ENCODE measurements at places on chromosomes 16 and 17.

GRCh38 chr17:16281351-16281750 lies 64.3 kb downstream of the PIGL start:
- DNase-seq = no peak

DNA sequence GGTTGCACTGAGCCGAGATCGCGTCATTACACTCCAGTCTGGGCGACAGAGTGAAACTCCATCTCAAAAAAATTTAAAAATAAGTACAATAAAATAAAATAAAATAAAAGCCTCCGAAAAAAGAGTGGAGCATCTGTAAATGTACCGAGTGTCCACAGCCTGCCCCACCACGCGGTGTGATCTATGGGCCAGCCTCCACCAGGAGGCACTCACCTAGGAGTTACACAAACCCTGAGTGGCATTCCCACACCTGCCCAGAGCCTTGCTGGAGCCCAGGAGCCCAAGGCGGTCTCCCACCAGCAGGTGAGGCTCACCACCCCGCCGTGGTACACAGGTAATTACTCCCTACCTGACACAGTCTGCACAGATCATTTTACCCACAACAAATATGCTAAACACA lies 183.2 kb downstream of the ZNF423 start:
- DNase-seq = no peak

GRCh38 chr16:70808371-70808770 lies 7.4 kb upstream of the VAC14 start:
- DNase-seq = no peak

- DNase-seq = no peak
Observed at GRCh38 chr17:57247261-57247660, 9.1 kb upstream of the MSI2 start.

DNA sequence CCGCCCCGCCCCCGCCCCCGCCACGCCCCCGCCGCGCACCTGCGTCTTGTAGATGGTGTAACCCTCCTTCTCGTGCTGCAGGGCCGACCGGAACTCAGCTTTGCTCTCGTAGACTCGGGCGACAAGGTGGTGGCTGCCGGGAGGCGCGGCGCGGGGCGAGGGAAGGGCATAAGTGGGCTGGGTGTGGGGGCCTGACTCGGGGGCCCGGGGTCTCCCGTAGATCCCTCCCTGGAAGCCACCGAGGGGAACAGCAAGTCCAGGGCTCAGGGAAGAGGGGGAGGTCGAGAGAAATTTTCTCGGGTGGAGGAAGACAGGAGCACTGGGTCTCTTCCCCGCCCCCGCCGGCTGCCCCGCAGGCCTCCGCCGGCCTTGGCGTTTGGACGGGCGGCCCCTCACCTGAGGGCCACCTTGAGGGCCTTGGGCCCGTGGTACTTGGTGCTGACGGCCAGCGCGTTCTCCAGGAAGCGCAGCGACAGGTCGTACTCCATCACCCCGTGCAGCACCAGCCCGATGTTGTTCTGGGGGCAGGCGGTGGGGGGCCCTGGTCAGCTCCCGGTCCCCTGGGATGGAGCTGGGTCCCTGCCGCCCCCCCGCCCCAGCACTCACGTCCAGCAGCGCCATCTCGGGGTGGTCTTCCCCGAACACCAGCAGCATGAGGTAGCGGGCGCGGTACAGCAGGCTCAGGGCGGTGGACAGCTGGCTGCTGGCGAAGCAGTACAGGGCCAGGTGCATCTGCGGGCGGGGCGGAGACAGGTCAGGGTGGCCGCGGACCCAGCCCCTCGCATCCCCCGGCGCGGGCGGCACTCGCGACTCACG lies 19.4 kb downstream of the CLUH start:
- DNase-seq = no peak

DNA sequence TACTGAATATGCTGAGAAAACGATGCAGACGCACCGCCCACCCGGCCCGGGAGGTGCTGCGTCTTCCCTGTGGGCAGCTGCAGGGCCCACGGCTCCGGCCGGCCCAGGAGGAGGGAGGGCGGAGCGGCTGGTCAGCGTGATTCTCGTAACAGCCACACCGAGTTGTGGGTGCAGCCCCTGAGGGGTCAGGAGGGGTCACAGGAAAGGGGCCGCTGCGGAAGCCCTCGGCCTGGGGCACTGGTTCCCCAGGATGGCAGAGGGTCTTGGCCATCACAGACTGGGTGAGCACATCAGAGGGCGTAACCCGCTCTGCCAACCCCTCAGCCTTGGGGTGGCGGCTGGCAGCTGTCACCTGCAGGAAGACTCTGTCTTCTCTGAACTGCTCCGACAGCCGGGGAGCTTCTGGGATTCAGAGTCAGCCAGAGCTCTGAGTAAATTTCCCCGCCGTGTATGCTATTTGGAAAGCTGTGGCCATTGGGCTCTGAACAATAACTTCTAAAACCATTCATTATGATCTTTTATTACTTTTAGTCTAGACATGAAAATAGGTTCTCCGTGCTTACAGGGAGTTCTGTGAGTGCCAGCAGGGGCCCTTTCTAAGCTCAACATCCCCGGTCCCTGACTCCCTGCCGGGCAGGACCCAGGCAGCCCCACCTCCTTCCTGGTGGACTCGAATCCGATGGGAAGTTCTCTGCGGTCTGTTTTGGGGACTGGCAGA lies 87.4 kb upstream of the CHMP6 start:
- DNase-seq = no peak

DNA sequence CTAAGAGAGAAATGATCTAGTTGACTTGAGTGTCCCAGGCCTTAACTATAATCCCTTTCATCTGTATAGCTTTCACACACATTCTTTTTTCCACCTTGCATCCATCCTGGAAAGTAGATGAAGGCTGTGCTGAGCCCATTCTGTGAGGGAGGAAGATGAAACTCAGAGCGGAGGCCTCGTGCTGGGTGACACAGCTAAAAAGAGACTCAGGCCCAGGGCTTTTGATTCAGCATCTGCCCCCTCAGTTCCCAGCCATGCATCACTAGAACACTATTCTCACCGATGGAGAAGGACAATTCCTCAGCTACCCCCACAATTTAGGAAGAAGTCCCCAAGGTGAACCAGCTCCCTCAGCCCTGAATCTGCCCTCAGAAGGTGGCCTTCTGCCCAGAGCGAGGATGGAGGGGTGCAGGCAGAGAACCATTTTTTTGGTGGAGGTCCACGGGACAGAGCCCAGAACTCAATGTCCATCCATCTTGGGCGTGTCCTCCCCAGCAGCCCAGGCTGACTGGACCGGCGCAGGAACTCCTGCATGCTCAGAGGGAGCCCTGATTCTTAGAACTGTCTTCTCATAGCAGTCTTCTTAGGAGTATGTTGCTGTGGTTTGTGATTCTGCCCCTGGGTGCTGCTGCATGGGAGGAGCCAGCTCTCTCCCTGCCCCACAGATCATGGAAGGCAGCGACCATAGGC lies 5.8 kb upstream of the MYCBPAP start:
- DNase-seq = no peak

- DNase-seq = no peak
Observed at GRCh38 chr17:17175917-17176316, 30.2 kb downstream of the PLD6 start.

GRCh38 chr17:12342161-12342560 lies 321.5 kb downstream of the MAP2K4 start:
- no peak for DNase-seq

DNA sequence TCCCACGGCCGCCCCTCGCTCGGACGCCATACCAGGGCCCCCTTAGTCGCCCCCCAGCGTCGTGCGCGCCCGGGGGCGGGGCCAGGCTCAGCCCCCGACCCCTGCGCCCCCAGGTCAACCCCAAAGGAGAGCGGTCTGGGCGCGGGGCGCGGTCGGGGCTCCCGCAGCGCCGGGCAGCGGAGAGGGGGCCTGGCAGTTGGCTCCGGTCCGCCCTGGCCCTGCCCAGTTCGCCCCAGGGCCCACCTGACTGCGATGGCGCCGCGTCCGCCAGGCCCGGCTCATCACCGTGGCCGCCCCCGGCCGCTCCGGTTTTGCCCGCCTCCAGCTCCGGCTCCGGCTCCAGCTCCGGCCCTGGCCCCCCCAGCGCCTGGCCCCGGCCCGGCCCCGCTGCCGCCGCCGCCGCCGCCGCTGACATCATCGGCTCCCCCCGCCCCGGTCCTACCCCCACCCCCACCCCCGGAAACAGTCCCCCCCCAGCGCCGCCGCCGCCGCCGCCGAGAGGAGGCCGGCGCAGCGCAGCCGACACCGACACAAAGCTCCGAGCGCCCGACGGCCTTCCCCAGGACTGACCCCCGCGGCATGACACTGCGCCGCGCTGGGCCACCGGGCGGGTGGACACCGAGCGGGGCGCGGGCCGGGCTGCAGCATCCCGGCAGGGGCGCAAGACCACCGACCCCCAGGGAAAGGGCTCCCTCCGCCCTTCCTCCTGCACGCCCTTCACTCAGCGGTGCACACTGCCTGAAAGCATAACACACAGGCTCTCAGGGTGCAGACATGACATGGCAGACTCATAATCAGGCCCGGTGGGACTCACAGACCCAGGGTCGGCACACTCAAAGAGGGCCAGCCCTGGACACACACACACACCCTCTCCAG lies at the start of gene ZBTB4:
TSS of gene ZBTB4 (minus strand) at position 419 of the 876 bp plus-strand sequence. CDS start 12,830 bp downstream, outside the sequence.
- peak; percentile 43 for DNase-seq

DNA sequence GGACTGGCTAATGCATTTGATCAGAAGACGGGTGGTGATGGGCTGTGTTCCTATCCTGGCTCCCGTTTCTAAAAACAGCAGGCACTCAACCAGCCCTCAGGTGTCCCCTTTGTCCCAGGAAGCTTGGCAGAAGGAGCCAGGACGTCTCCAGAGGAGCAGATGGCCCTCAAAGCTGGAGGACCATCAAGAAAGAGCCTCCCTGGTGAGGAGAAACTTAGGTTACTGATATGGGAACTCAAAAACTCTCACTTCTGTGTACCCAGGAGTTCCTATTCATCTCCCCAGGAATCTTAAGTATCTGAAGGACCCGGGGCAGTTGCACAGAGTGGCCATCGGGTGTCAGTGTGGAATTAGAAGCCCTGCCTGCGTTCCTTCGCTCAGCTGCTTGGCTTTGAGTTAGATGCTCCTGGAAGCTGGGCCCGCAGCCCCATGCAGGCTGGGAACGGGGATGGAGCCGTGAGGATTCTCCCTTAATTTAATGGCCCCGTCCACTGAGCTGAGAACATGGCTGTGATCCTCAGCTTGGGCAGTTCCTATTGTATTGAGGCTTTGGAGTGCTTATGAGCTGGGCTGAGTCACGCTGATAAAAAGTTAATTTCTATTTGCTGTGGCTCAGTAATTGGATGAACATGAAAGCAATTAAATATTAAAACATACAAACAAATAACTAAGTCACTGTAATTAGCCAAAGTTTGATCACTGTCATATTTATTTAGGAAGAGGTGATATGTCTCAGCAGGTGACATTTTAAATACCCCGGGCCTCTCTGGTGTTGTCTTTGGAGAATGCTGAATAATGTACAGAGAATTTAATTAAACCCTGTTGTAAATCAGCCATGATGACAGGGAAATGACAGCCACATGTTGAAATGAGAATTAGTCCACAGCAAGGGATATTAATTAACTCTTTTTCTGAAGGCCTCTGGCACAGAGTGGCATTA lies 402.1 kb downstream of the SEC14L1 start:
- DNase-seq = peak; percentile 84

GRCh38 chr17:10879190-10879836 lies 41.4 kb upstream of the PIRT start:
- no peak for DNase-seq

DNA sequence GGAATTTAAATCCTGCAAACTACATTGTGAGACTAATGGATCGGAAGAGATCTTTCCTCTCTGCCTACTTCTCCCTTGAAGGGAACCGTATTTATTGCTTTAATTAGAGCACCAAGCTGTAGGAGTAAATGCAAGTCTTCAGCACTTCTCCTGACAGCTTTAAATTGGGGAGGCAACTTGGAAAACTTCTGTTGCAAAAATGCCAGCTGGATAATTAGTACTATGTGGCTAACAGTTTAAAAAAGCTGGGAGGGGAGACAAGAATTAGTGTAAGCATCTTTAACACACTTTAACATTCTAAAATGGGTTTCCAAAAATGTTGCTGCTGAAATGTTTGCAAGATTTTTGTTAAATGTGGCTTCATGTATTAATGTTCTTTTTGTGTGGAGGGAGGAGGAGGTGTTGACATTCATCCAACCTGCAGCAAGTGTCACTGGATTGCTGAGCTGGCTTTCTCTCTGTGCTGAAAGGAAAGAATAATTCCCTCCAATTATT lies 108.5 kb downstream of the PCTP start:
- no peak for DNase-seq

DNA sequence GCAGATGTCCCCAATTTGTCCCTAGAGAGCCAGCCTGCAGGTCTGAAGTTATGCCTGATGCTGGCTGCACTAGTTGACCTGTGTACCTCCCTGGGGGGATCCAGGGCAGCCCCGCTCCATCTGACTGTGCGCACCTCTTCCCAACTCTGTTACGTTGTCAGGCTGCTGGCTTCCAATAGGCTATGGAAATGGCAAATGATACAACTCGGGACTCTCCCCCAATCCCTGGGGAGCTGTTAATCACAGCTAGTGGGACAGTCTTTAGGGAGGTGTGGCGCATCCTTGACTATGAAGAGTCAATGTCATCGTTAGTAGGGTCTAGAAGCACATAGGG lies 30.1 kb downstream of the GPRC5B start:
- DNase-seq = no peak

GRCh38 chr16:17457997-17458396 lies 12.8 kb downstream of the XYLT1 start:
- DNase-seq = no peak

- no peak for DNase-seq
Observed at GRCh38 chr17:59863616-59864015, 29.1 kb downstream of the TUBD1 start.

- DNase-seq = peak; percentile 54
Observed at GRCh38 chr17:57406131-57406980, 150.0 kb downstream of the MSI2 start.

DNA sequence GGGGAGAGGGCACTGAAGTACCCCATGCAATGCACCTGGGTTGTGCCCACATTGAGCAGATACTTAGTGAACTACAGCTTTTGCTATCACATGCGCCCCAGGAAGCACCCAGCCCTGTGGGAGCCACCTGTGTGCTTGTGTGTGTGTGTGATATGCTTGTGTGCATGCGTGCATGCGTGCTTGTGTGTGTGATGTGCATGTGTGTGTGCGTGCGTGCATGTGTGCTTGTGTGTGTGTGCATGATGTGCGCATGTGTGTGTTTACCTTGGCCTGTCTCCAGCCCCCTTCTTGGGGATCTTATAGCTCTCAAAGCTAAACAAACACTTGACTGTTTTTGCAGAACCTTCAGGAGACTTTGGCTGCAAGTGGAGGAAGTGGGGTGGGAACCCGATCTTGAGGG lies 841 bp downstream of the C16orf89 start:
- DNase-seq = no peak

All from hematopoietic multipotent progenitor cell treated with erythropoietin and hydrocortisone succinate and interleukin-3 and kit ligand, for 8 days (in vitro differentiated cells).